ENCODE measurements at places on chromosomes 4 and X.

DNA sequence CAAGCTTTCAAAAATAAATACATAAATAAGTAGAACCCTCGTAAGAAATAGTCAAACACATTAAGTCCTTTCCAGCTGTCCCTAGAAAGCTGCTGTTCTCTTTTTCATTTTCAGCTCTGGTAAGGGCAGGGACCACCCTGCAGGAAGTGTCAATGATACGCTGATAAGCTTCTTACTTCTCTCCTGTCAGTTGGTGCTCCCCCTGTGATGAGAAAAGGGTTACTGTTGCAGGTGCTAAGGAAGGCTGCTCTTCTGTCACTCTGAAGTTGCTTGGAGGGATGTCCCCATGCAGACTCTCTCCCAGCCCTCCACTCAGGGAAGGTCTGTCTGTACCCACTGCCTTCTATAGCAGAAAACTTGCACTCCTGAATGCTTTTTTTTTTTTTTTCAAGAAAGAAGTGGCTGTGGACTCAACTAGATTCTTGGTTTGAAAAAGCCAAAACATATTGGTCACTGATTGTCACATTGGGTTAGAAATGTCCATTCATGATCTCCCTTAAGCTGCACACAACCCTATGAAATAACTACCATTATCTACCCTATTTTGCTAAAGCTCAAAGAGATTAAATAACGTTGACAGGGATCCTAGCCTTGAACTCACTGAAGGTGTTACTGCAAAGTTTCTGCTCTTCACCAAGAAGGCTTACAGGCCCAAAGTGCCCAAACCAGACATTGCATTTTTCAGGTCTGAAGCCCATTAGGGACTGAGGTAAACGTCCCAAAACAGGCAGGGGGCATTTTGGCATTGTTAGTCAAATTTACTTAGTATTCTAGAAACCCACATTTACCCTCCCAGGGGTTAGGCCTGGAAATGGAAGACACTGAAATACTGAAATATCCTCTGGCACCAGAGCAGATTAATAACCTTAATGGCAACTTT, 1.2 kb downstream of the CXCL3 start:
- no peak for DNase-seq

DNA sequence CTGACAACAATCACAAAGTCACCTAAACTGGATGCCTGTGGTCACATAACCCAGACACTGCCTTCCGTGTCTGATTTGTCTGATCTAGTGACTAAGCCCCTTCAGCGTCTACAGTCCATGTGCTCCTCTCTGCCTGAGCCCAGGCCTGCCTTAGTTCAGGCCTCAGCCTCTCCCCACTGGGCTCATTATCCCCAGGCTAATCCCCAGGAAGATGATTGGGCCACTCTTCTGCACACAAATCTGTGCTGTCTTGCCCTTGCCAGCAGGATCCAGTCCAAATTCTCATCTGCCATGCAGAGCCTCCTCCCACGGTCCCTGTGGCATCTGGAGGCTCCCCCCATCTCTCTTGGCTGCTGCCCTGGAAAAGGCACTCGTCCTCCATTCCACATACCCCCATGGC, 96.5 kb downstream of the SLC2A9 start:
- no peak for DNase-seq

DNA sequence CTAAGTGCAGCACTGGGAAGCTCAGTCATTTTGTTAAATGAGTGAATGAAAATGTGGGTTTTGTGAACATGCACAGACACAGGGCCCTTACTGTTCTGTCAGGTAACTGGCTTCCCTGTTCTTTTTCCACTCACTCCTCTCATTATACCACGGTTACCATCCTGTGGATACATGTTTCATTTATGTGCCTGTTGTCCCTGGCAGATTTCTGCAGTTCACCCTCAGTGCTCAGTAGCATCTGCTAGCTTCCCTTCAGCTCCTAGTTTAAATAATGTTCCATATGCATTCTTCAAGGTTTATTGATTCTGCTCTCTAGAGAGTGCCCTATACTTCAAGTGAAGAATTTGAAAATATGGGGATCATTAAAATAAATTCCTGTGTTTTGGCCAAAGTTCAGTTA, 1634.3 kb upstream of the ADGRL3 start:
- DNase-seq, result no peak

GRCh38 chr4:174457468-174457867, 64.8 kb downstream of the HPGD start:
- no peak for DNase-seq

GRCh38 chr4:38683276-38683675, 19.3 kb downstream of the KLF3 start:
- DNase-seq, result no peak

- no peak for DNase-seq
Observed at GRCh38 chrX:69033936-69034335, 131.3 kb downstream of the PJA1 start.

DNA sequence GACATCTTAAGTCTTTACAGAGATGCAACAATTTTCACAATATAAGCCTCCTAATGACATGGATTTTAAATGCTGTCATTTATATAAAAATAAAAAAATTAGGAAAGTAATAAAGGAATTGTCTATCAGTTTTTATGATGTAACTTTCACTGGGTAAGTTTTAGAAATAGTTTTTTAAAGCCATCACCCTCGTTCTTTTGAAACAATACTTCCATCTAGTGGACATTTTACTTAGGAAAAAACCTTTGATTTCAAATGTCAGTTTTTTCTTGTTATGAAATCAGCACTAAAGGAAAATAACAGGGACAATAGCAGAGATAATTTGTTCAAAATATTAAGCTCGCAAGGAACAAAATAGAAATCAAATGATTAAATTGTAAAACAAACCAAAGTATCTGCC, 24.3 kb upstream of the NDNF start:
- DNase-seq, result peak; percentile 20

DNA sequence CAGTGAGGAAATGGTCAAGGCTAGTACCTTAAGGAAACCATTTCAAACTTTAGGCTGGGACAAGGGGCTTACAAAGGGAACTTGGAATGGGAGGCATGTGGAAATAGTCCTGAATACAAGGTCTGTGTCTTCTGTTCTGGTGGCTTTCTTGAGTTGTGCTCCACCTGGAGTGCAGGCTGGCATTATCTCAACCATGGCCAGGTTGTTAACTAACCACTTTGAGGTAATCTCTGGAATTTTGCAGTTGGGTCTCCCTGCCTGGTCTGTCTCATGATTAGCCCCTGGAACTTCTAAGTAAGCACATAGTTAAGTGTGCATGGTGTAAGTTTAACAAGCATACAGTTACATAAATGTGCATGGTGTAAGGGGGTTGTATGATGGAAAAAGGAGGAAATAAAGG, 77.5 kb downstream of the PCDH18 start:
- no peak for DNase-seq

GRCh38 chrX:136295380-136295779, 5.4 kb upstream of the ADGRG4 start:
- no peak for DNase-seq

- DNase-seq, result no peak
Observed at GRCh38 chrX:20374450-20374849, 107.7 kb upstream of the RPS6KA3 start.

GRCh38 chr4:61950625-61951024, 750.5 kb downstream of the ADGRL3 start:
- no peak for DNase-seq

GRCh38 chrX:54560411-54560810, 30.4 kb downstream of the GNL3L start:
- no peak for DNase-seq

DNA sequence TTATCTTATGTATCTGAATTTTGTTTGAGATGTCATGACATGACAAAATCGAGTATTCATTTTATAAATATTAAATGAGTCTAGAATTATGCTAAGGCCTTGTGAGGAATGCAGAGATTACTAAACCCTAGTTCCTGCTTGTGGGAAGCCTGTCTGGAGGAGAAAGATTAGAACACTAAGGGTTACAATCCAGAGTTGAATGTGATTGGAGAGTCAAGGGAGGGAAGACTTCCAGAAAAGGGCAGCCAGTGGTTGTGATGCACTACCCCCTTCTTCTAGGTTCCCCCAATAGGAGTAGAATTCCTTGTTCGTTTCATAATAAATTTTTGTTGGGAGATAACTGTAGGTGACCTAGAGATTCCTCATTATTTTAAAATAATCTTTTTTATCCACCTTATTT, 141.1 kb downstream of the AFF1 start:
- no peak for DNase-seq

- DNase-seq, result no peak
Observed at GRCh38 chr4:102761906-102762305, 1.1 kb upstream of the MANBA start.

- no peak for DNase-seq
Observed at GRCh38 chrX:22616867-22617266, 344.2 kb downstream of the CBLL2 start.

- DNase-seq, result no peak
Observed at GRCh38 chr4:89751416-89751815, 85.5 kb downstream of the SNCA start.

GRCh38 chr4:181559637-181560036, 683.6 kb upstream of the TENM3 start:
- no peak for DNase-seq

GRCh38 chrX:137929951-137930350, 364.0 kb downstream of the ZIC3 start:
- DNase-seq, result no peak

DNA sequence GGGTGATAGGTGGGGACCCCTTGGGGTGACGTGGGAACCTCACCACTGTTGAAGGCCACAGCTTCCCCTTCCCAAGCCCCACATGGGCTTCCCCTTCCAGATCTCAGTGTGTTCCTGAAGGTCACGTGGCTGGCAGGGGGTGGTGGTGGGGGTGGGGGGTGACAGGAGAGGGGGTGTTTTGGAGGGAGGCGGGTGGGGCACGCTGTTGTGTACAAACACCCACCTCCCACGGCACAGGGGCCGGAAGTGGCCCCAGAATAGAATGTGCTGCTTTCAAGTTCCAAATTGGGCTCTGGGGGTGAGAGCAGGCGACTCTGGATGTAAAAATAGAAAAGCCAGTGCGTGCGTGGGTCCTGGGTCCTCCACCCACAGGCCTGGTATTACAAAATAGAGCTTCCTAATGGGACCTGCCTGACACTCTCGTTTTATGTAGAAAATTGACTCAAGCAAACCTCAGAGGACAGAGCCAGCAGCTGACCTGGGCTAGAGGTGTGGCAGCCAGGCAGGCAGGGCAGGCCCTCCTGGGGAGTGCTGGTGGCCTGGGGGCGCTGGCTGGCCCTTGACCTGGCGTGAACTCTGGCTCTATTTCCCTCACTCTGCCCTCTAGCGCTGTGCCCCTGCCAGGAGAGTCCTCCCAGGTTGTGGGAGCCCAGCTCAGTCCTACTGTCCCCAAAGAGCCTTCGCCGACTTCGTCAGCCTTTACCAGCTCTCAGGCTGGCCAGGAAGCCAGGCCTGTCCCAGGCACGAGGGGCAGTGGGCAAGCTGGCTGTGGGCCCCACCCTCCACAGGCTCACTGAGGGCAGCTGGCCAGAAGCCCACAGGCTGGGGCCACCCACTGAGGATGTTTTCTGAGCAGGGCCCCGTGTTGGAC, 5.4 kb upstream of the SH3BP2 start:
- peak; percentile 76 for DNase-seq

DNA sequence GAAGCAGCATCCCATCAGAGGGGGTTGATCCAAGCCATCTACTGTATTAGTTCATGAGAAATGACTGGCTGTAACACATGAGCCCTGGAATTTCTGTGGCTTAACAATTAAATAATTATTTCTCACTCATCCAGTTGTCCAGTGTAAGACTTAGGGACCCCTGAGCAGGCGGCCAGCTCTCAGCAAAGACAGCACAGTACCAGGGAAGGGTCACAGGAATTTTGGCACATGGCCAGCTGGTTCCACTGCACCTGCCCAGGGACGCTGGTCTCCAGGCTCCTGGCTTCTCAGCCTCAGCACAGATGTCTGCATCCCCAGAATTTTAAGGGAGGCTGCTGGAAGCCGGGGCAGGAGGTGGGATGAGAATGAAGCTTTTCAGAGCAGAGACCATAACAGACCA, 93.7 kb upstream of the DHRSX start:
- DNase-seq, result no peak

GRCh38 chr4:41360214-41360920, 103.6 kb downstream of the UCHL1 start:
- DNase-seq, result no peak

GRCh38 chr4:15402146-15402545, 25.7 kb upstream of the C1QTNF7 start:
- DNase-seq, result no peak

GRCh38 chr4:173917255-173917960, 366.1 kb downstream of the FBXO8 start:
- DNase-seq, result no peak

DNA sequence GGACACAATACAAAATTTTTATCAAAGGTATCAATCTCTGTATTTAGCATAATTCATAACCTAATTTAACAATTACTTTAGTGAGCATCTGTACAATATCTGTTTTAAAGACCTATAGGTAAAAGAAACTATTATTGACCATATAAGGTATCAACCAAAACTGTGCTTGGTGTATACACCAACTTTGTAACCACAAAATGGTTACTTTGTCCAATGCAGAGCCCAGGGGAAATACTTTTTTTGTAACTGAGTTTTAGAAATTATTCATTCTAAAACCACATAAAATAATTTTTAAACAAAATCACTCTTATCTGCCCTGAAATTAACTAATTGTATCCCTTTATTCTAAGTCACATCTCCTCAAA, 5.0 kb downstream of the CXXC4 start:
- DNase-seq, result no peak

DNA sequence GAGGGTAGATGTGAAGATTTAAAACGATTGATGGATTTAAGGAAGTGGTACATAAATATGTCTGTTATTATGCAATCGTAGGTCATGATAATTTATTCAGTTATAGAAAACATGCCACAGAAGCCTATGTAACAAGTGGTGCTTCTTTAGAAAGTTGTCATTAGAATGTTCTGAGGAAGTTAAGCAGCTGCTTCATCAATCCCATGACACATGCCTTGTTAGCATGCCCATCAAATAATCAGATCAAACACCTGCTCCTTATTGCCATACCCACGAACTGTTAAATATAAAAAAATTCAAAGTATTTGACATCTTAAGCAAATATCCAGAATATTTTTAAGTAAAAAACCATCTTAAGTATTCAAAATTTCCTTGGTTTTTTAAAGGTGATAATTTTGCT, 76.4 kb upstream of the MYOZ2 start:
- no peak for DNase-seq

GRCh38 chrX:18016941-18017340, 155.8 kb upstream of the RAI2 start:
- DNase-seq, result no peak

- DNase-seq, result no peak
Observed at GRCh38 chr4:163165217-163166017, 1.3 kb downstream of the NAF1 start.

GRCh38 chr4:155946486-155946885, 7.2 kb downstream of the CTSO start:
- DNase-seq, result no peak

GRCh38 chr4:186861317-186861716, 137.7 kb upstream of the FAT1 start:
- no peak for DNase-seq

DNA sequence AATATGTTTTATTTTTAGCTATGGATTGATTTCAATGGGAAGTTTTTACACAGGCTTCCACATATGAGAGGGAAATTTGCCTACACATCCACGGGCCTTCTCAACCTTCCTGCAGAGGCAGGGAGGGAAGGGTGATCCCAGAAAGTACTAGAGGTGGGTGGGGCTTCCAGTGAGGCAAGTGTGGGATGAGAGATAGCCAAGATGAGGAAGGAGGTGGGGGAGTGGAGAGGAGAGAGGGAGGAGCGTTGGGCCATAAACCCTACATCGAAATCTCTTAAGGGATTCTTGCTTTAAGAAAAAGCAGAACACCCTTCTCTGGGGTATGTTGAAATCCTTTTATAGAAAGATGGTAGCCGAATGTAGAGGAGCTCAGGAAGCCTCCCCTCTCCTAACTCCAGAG, 19.0 kb downstream of the NKX6-1 start:
- DNase-seq, result no peak

All from CD4-positive, alpha-beta T cell treated with Interleukin-12 subunit alpha and Interleukin-12 subunit beta, for 1 hour (primary cell).